HEK293T (cell line): ENCODE measurements at places on chromosomes 13 and 19.

DNA sequence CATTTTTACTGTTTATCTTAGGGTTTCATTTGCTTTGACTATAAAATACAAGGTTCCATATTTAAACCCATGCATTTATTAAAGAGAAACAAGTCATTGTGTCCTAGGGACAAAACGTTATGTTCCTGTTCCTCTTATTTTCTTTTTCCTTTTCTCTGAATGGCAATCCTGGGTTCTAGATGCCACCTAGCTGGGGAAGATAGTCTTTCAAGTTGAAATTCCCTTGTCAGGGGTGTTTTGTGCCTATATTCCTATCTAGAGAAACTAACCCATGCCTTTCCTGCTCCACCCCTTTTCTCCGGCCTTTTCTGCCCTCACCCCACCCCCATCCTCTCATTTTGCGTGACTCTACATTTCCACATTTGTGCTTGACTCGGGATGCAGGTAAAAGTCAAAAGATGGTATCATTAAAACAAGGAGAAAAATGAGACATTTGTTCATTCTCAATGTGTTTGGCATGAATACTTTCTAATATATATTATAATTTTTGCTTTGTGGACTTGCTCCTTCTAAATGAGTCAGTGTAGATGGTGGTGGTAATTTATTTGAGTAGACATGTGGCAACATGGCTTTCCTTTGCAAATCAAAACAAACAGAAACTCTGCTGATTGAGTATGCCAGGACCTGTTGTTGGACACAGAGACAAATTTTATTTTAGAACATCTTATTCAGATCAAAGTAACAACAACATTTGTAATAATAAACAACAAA, 26.8 kb upstream of the STARD13 start:
- DNase-seq: no peak

DNA sequence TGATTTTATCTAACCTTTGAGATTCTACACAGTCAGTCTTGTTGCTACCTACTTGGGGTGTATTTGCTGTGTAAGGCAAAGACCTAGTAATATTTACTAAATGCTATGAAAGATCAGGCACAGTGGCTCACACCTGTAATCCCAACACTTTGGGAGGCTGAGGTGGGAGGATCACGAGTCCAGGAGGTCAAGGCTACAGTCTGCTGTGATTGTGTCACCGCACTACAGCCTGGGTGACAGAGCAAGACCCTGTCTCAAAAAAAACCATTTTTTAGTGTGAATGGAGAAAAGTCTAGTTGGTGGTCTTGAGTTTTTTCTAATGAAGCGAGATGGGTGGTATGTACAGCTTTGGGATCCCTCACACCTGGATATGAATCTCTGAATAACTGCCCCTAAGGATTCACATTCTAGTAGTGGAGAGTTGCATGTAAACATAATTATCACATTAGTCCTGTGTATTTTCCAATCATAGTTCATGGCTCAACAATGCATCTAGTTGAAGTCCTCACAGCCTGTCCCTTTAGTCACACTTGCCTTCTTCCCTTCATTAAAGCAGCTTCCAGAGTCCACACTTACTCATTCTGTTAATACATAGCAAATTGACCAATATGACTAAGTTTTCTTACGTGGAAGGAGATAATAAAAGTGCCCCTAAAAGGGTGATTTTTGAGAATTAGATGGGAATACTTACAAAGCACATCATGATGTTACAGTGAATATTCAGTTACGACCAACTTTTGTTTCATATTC, 7.5 kb downstream of the RPL21 start:
- no peak for DNase-seq

GRCh38 chr19:1648459-1648849, 4.0 kb downstream of the TCF3 start:
- DNase-seq: no peak

DNA sequence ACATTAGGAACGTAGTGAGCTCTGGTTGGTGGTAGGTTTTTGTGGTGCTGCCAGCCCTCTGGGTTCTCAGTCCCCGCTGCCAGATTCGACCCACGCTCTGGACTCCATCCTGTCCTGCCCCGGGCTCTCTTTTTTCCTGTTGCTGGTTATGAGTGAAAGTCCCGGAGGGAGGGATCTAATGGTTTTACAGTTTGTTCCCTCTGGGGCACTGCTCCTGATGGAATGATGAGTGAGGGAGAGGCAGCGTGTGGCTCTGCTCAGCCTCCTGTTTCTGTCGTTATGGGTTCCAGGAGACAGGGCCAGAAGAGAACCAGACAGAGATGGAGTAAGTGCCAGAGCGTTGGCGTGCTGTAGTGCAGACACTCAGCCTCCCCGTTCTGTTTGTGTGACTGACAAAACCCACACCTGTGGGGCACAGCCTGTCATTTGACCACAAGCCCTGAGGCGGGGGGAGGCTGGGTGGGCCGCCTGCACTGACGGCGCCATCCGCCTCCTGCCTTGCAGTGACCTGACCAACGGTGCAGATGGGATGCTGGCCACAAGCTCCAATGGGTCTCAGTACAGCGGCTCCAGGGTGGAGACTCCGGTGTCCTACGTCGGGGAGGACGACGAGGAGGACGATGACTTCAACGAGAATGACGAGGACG, 18.3 kb downstream of the ATP4B start:
- no peak for DNase-seq
